GM12891 (cell line): ENCODE measurements at places on chromosomes 5 and 9.

DNA sequence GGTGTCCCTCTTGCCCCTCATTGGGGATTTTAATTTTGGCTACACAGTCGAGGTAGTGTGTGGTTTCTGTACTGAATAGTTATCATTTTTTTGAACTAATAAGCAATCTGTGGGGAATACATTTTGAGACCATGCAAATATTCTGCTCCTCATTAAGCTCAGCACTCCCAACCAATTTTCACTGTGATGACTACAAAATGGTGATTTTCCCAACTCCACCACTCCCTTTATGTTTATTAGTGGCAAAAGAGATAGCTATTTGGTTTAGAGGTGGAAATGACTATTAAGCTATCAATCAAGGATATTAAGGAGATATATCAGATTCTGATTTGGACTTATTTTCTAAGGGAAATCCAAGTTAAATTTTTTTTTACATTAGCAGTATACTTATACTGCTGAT lies 62.9 kb downstream of the FOCAD start:
- DNase-seq: no peak

DNA sequence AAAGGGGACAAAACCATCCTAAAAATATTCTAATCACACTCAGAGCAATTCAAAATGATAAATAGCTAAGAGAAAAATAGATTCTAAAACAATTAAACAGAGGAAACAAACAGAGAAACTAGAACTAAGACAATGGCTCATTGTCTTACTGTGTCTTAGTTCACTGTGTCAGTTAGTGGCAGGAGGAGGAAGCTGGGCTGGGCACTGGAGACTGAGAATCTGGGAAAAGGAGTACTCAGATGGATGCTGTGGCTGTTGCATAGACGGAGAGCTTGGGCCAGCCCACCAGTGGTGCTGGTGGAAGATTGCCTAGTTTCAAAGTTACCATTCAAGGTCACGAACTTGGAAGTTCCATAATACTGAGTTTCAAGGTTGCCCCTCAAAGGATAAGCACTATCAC lies 94.7 kb upstream of the IFNK start:
- no peak for DNase-seq

GRCh38 chr5:179758955-179759354 lies 26.3 kb downstream of the MAML1 start:
- no peak for DNase-seq

GRCh38 chr9:134209731-134210311 lies 45.5 kb upstream of the RNU6ATAC start:
- DNase-seq: no peak

GRCh38 chr9:75541734-75542133 lies 348.7 kb upstream of the PCSK5 start:
- DNase-seq: no peak

- DNase-seq: no peak
Measured at GRCh38 chr9:14819183-14819582, 91.0 kb downstream of the FREM1 start.

DNA sequence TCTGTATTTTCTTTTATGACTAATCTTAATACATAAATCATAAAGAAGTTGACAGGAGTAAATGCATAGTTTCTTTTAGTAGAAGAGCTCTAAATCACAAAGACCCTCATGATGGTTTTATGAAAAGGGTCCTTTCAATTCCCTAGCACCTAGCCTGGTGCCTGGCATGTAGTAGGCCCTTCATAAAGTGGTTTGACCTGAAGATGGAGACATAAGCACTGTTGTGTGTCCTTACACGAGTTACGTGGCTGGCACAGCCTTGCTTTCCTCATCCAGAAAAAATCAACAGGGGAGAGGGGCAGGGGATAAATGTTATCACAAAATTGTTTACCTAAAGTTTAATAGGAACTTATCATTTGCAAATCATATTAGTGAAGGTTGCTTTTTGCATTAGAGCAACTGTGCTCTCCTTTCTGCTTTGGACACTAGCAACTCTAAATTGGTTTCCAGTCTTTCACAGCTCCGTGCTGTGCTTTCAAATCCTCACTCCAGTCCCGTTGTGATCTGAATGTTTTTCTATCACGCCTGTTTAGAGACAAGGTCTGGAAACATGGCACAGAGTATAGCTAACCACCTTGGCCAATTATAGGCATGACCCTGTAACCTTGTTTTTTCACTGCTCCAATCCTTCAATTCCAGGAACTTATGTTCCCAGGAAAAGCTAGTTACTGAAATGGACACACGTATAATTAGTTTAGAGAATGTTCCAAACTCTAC lies 55.7 kb downstream of the ARL15 start:
- DNase-seq: no peak

DNA sequence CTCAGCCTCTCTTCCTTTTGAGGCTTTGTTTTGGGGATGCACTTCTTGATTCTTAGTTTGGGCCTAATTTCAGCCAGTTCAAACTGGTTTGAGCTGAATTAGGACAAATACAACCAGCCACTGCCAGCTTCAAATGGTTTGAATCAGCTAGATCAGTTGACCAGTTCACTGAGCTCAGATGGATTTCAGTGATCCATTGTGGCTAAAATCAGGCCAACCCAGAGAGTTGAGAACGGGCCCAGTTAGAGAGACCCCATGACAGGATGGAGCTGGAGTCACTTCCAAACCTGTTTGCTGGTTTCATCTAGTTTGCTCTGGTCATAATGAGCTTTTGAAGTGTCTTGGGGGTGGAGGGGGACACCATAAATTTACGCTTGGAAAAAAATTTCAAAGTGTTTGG lies 48.0 kb upstream of the NEK6 start:
- no peak for DNase-seq
